Hindlimb muscle (tissue), 1 donor: ENCODE measurements at places on chromosomes 12 and 14.

GRCh38 chr14:90554341-90554740 lies 157.5 kb downstream of the CALM1 start:
- DNase-seq, result no peak

DNA sequence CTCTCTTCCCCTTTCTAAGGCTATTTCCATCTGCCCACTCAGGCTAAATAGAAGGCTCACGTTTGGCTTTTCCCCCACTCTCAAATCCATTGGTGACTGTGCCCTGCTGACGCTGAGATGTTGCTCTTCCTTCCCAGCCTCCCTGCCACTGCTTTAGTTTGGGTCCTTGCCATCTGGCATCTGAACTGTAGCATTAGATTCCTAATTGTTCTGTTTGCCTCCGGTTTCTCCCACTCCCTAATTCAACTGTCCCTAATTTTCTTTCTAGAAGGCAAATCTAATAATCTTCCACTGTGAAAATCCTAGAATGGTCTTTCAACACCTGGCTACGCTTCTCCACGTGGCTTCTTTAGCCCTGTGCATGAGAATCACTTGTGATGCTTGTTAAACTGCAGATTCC lies 37.6 kb upstream of the SMOC1 start:
- no peak for DNase-seq

DNA sequence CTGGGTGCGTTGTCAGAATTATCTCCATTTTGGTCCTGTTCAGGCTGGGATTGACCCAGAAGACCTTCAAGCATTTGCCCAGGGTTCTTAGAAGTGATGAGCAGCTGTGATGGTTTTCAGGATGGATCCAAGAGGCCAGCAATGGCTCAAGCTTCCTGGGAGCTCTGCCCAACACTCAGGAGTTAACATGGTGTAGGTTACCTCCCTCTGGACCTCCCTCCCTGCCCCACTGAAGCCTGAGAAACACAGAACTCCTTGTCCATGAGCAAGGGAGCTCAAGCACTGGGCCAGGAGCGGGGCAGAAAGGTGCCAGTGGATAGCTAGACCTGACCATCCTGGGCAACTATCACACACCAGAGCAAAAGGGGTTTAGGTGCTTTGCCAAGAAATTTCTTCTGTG lies 148.4 kb upstream of the FKBP4 start:
- no peak for DNase-seq

- DNase-seq, result no peak
Observed at GRCh38 chr12:47236109-47236714, 156.5 kb upstream of the AMIGO2 start.

DNA sequence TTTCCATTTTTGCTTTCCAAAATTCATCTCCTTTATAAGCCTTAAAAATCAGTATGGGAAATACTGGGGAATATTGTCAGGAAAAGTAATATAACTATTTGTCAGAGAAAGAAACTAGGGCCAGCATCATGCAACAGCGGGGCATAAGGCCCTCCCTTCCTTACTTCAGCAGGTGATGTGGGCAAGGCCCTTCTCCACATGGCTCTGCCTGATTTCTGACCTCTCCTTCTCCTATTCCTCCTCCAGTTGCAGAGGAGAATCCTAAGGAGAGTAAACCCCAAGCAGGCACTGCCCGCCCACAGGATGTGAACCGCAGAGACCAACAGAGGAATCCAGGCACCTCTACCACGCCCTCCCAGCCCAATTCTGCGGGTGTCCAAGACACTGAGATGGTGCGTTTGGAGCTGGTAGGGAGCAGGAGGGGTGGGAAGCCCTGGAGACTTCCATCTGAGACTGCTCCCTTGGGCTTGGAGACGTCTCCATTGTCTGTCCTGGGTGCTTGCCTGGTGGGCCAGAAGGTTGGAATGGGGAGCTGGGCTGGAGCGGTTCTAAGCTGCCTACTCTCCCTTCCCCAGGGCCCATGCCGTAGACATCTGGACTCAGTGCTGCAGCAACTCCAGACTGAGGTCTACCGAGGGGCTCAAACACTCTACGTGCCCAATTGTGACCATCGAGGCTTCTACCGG lies 2.7 kb upstream of the SOAT2 start:
- DNase-seq, result no peak

GRCh38 chr12:106125351-106126095 lies 13.2 kb downstream of the NUAK1 start:
- DNase-seq, result no peak

DNA sequence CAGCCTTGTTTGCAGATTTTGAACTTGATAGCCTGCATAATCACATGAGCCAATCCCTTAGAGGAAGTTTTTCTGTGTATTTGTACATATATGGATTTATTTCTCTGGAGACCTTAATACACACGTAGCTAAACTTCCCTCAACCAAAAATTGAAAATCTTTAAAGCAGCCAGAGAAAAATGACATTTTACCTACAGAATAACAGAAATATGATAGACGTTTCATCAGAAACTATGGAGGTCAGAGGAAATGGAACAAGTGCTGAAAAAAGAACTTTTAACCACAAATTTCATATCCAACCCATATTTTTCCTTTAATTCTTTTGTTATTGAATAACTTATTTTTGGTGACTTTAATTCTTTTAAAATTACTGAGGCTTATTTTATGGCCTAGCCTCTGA lies 177.7 kb downstream of the CCDC91 start:
- DNase-seq, result no peak
